ENCODE measurements at places on chromosomes 3 and 15.

DNA sequence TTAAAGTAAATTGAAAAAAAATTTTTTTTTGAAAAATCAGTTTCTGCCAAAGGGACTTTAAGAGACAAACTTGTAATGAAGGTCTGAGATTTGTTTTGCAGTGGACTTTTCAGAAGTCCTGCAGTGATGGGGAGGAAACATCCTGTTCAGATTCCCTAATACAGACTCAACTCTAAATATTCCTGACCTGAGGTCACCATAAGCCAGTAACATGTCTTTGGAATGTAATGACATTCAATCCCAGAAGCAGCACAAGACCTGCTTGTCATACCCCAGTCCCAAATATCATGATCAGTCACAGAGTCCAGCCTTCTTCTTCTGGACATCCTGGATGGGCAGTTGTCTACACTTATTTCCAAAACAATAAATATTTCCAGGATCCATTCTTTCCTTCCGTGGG lies 53.6 kb downstream of the TMEM39A start:
- no peak for DNase-seq

DNA sequence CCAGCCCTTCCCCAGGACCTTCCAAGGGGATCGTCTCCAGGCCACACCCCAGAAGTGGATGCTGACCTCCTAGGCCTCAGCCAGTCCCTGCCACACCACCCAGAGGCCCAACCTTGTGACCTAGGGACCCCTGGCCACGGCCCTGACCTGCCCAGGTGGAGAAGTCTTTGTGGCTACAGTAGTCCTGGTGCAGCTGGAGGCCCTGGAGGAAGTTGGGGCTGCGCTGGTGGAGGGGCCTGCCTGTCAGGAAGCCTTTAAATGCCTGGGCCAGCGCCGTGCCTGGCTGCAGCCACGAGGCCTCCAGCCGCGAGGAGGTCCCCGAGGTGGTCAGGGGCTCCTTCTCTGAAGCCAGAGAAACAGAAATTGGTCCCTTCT lies 23.4 kb downstream of the PLA2G4D start:
- no peak for DNase-seq

DNA sequence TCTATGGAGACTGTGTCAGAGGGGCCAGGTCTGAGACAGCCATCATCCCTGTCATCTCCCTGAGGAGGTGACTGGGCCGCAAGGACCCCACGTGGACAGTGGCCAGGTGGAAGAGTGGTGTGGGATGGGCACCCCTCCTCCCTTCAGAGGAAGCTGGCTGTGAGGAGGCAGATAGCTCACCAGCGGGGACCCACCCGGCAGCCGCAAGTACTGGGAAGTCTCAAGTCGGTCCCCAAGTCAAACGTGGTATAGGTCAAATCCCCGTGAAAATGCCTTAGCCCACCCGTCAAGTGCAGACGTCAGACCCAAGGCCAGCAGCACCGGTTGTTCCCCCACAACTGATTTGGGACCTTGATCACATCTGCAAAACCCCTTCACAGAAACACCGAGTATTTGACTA lies 12.3 kb upstream of the KLF13 start:
- no peak for DNase-seq

- no peak for DNase-seq
These were observed 37.7 kb downstream of the PRKCI start for GRCh38 chr3:170259907-170260306.

DNA sequence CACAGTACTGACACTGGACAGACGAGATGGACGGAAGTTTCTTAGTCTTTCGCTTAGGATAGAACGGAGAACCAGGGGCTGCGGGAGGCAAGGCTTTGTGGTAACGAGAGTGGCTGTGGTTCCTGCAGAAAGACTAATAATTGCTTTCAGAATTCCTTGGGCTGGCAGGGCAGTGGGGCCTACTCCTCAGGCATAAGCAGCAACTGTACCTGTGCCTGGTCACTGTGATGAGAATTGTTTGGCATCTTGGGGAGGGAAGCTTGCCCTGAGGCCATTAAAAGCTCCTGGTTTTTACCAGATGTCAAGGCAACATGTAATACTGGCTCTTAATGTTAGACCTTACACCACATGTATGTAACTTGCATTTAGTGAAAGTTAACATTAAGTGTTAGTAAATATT lies 7.6 kb downstream of the NIPA2 start:
- DNase-seq: no peak

- no peak for DNase-seq
These were observed 23.3 kb upstream of the MYO5C start for GRCh38 chr15:52318729-52319500.

DNA sequence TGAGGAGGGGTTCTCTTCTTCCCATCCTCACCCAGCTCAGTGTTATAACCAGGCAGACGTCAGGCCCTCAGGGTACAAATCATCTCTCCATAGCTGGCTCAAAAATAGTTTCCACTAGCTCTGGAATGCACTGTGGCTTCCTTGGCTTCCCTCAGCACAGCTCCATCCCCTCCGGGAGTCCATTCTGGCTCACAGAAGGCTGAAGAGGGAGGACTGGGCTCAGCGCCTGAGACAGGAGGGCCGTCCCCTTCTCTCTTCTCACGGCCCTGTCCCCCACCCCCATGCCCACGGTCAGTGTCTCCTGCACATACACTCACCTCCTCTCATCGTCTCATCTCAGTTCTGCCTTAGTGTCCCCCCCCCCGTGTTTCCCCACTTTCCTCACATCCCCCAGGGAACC lies 50.1 kb downstream of the UMPS start:
- DNase-seq: no peak

- DNase-seq: no peak
These were observed 283.3 kb downstream of the KLF13 start for GRCh38 chr15:31609906-31610305.

DNA sequence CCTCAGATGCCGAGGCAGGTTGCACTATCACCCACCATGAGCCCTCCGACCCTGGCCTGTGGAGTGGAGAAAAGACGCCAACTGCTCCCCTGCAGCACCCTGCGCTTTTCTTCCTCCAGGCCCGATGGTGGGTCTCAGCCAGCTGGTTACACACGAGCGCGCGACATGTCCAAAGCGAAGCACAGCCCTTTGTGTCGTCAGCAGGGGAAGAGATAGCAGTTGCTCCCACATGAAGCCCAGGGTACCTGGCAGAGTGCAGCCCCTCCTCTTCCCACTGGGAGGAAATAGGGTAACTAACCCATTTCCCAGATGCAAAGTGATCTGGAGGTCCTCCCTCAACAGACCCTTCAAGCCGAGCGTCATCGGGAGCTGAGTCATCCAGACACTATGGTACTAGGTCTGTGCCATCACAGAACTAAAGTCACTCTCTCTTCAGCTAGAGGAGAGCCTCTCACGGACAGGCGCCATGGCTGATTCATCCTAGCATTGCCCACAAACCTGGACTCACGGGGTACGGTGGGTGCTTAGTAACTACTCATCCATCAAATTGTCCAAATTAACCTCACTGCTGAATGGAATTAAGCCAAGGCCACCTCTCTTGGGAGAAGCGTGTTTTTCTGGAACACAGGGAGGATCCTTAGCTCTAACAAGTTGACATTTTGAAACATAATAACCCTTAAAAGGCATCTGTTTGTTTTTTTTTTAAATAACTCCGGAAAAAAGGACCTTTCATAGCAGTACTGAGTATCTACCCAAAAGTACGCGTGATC lies 45.2 kb upstream of the BDH1 start:
- no peak for DNase-seq

DNA sequence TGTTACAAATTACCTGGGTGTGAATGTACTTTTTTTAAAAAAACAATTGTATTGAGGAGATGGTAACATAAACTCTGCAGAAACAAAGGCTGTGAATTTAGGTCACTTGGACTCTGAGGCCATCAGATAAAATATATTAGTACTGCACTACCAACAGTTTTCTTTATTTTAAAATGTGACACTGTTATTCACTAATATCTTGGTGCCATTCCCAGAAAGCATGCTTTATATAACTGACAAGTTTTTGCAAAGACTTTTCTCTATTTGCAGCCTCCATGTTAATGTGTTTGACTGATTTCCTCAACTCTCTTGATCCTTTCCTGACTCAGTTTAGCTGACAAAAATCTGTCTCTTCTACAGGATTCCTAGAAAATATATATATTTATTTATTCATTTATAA lies 26.5 kb upstream of the ACTL6A start:
- no peak for DNase-seq

GRCh38 chr3:98765721-98766120 lies 2.6 kb downstream of the ST3GAL6 start:
- peak; percentile 21 for DNase-seq

DNA sequence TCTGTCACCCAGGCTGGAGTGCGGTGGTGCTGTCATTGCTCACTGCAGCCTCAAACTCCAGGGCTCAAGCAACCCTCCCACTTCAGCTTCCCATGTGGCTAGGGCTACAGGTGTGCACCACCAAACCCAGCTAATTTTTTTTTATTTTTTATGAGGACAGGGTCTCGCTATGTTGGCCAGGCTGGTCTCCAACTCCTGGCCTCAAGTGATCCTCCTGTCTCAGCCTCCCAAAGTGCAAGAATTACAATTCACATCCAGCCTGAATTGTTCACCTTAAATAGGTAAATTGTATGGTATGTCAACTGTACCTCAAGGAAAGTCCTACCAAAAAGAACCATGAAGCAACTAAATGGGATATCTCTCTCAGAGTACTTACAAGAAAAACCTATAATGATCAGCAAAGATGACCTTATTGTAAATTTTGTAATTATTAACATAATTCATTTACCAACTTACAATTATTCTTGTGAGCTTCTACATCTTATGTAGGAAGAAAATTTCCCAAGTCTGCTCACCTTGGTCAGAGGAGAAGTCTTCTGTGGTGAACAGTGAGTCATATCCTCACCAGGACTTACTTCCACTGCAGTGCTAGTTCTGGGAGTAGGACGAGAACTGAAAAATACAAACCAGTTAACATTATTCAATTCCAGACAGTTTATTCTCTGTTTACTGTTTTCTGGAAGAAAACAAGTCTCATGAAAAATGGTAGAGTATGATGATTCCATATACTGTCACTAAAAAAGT lies 54.4 kb downstream of the ULK4 start:
- no peak for DNase-seq

DNA sequence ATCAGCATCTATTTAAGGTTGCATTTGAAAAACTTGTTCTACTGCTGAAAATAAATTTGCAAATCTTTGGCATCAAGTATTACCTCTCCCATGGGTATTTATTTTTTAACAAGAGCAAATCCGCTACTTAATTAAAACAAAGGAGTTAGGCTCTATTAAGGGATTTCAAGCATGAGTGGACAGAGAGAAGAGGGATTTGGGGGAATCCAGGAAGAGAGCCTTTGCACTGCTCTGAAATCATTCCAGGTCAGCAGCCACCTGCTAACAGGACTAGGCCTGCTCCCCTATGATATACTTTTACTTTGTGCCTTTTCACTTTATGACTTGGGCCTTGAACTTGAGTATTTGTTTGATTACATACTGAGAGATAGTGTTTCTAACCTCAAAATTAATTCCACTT lies 57.1 kb downstream of the IQCH start:
- peak; percentile 92 for DNase-seq

GRCh38 chr15:28904003-28904402 lies 18.2 kb downstream of the APBA2 start:
- DNase-seq: no peak

DNA sequence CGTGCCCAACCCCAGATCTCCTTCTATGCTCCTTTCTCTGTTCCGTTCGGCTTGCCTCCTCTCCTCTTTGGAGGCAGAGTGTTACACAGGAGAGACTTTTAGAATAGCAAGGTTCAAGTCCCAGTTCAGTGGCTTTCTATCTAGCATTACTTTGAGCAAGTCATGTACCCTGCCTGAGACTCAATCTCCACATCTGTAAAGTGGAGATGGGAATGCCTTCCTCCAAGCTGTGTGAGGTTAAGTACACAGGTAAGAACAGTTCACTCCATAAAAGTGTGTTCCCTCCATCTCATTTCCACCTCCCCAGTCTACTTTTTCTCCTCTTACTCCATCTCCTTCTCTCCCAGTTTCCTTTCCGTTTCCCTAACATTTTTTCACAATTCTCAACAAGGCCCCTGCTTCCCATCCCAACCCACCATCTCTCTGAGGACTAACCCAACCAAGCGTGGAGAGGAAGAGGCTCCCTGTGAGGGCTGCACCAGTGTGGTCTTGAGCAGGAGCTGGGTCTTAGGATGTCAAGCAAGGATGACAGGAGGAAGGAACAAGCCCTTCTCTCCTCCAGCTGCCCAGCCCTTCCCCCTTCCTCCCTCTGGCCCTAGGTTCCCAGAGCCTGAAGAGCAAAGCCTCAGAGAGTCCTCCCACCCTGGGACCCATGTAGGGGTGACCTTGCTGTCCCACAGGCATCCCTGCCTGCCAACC lies 6.4 kb downstream of the ATP8B4 start:
- DNase-seq: no peak

DNA sequence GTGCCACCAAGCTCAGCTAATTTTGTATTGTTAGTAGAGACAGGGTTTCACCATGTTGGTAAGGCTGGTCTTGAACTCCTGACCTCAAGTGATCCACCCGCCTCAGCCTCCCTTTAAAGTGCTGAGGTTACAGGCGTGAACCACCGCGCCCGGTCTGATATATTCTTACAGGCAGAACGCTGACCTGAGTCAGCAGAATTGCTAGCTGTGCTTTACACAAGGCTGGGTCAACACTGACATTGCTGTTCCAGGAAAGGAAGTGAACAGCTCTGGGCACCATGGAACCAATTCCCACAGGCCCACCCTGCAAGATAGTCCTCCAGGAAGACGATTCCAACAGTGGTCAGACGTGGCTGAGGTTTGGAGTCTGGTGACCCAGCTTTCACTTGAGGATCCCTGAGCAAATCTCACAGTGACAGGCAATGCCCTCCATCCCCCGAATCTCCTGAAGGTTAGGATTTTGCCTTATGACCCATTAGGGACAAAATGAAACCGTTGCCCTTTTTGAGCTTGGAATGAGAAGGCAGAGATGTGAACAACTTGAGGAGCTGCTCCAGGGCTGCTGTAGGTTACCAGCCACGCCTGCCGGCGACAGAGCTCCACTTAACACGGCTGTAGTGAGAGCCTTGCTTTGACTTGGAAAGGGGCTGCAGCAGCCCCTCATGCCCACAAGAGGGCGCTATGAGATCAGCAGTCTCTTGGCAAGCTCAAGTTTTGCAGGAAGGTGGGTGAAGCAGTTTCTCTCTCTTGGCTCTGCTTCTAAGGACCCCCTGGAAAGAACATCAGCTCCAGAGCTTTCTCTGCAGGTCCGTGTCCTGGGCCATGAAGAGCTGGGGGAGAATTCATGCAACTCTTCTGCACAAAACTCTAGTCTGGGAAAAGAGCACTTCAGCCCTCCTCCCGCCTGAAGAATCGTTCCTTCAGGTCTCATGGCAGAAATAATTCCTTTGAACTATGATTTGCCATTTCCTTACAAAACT lies 74.1 kb downstream of the SENP2 start:
- peak; percentile 92 for DNase-seq

DNA sequence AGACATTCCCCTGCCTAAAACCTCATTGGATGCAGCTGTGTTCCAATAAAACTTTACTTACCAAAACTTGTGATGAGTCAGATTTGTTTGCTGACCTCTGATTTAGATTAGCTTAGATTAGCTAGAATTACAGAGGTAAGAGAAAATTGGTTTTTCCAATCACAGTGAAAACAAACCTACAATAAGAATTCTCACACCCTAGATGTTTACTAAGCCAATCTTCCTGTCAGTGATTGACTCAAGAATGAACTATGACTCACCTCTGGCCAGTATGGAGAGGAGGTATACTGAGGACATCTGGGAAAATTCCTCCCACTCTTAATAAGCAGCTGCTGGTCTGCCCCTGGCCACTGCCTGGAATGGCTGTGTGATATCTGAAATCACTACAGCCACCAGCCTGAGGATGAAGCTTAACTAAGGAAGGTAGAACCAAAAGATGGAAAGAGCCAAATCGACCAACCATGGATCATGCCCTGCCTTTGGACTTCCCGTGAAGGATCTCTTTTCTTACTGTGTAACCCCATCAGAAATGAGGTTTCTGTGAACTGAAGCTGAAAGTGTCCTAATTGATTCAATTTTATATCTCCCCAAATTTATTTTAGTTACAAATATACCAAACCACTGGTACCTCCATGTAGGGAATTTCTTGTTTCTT lies 19.0 kb upstream of the GHSR start:
- peak; percentile 36 for DNase-seq
